Activated CD4-positive, CD25-positive, alpha-beta regulatory T cell (primary cell): ENCODE measurements at places on chromosomes 2 and 18.

GRCh38 chr2:160197587-160197986 is 2.5 kb downstream of the ITGB6 start:
- no peak for DNase-seq

GRCh38 chr2:227634201-227634600 is 16.9 kb downstream of the SCYGR4 start:
- no peak for DNase-seq

DNA sequence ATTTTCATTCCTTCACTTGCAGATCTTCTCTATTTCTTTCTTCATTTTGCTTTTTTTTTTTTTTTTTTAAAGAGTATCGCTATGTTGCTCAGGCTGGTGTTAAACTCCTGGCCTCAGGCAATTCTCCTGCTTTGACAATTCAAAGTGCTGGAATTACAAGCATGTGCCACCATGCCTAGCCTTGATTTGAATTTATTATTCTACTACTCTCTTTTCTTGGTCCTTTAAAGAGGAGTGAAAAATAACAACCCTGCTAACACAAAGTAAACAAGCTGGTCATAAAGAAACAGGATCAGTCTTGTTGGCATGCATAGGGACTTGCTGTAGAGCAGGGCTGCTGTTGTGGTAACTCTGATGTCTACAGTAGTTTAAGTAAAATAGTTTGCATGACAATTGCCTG is 1615.3 kb upstream of the ZEB2 start:
- no peak for DNase-seq

DNA sequence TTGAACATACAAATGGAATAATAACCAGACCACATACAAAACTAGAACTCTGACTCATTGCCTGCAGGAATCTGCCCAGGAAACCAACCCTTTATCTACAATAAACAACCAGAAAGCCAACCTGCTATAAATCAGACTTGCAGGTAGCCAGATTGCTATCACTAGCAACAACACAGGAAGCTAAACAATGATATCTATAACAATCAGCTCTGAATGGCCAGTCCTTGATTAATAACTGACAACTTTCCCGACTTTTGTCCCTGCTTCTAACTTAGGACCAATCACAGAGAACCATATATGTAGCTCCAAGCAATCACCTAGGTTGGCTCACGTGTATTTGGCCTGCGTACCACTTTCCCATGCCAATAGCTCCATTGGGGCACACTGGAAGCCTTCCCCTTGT is 470.8 kb downstream of the RIT2 start:
- no peak for DNase-seq

DNA sequence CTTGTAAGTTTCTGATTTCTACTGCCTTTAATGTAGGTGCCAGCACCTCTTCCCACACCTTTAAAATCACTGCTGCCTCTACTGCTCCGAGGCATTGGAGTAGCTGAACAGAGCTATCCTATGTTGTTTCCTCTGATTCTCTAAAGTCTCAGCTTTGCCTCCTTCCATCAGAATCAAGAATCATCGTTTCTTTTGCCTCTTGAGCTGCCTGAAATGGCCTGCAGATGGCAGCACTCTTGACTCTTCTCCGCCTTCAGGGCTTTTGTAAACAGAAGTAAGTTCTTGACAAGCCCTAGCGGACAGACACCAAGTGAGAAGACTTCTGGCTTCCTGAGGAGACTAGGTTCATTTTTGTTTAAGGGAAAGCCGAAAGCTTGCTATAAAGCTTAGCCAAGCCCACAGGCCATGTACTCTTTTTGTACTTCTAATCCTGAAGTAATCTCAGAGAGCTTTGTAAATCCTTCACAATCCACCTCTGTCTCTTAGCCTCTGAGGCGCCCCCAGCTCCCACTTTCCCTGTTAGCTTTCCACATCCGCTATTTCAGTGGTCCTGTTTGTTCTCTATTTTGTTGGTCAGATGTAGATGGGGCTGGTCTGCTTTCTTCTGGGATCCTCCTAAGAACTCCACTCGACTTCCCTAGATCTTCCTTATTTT is 48.4 kb downstream of the GTF3C3 start:
- peak; percentile 23 for DNase-seq

DNA sequence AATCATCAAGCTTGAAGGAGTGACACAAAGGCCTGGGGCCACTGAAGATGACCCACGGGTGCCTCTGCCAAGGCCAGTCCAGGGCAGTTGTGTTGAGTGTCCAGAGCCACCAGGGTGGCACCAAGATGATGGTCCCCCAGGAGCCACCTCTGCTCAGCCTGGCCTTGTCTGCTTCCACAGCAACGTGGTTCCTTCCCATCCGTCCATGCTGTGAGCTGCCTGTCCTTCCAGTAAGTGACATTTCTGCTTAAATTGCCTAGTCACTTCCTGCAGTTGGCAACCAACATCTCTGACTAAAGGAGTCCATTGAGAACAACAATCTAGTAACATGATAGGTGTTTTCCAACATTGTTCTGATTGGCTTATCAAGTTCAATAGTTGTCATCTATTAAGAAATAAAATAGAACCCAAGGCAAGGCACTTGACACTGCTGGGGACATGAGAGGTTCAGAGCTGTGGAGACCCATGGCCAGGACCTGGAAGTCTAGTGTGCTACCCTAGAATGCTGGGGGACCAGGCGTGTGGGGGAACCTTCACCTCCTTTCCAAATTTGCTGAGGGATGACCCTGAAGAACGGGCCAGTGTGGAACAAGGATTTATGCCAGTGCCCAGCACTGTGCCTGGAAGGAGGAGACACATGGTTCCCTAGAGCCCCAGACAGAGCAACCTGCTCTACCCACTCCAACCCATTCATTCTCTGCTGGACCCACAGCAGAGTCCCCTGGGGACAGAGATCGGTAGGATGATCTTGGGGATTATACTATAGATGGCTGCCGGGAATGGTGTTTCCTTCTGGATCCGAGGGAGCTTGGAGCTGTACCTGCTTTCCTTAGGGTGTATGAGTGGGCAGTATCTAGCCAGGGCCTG is 98.9 kb upstream of the EPC2 start:
- no peak for DNase-seq

GRCh38 chr2:210956101-210956500 is 399.7 kb downstream of the CPS1 start:
- no peak for DNase-seq

GRCh38 chr2:112047537-112048235 is 7.4 kb upstream of the TMEM87B start:
- DNase-seq: no peak
